ENCODE measurements at places on chromosomes 12 and 14.
A peak's percentile ranks its signal among the peaks of the same experiment; 100 is the strongest.

DNA sequence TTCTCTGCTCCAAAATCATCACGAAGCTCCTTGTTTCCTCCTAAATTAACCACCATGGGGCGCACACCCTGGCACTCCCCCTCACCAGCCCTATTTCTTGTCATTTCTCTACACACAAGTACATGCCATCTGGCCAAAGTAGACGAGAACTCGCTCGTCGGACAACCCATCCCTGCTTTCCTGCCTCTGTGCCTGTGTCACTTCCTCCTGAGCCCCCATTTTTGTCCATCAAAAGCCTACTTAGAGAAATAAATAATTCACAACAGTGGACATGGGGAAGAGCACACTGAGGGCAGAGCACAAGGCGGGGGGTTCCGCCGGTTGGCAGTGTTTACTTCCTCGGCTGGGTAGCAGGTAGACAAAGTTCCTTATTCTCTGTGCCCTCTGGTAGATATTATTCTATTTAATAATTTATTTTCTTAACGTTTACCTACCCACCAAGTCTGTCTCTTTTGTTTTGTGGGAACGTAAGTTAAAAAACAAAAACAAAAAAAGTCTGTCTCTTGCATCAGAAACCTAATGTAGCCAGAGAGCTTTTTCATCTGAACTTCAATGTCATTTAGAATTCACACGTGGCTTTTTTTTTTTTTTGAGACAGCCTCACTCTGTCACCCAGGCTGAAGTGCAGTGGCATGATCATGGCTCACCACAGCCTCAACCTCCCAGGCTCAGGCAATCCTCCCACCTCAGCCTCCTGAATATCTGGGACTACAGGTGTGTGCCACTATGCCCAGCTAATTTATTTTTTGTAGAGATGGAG, 6.0 kb downstream of the VPS37B start:
- no peak for DNase-seq

- peak; percentile 45 for DNase-seq
These were observed 278.3 kb downstream of the NRXN3 start for GRCh38 chr14:78448164-78449094.

DNA sequence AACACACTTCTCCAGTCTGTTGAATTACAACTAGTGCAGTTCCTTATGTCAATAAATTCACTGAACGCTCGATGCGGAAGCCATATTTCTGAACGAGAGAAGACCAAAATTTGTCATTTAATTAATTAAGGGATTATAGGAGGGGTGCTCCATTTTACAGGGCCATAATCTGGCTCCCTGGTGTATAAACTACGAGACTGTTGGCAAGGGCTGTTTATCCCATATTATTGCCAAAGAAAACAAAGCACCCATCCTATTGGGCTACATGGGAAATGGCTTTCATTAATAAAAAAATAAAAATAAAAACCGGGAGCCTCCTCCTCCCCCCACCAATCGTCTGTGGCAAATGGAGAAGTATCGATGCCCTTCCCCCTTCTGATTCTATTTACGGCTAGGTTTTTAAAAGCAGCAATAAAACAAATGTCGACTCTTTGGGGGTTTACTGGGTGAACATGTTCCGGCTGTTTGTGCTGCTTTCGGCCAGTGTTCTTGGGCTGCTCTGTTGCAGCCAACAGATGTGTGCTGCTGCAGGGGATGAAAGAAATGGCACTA, 24.8 kb downstream of the ATF7 start:
- no peak for DNase-seq

DNA sequence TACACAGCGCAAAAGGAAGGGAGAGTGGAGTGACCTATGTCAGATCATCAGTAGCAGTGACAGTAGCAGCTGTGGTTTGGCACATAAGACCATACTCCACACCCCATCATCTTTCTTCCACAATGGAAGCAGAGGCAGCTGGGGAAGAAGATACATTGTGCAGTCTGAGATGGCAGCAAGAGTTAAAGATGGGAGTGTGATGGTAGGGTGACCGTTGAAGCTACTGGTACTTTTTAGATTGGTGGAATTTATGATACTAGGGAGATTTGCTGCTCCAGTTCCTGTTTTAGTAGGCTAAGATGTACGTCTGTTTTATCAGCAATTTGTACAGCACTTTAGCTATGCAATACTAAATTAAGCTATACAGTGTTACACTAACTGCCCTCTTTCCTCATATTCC, 291.0 kb downstream of the FUT8 start:
- DNase-seq, result no peak

DNA sequence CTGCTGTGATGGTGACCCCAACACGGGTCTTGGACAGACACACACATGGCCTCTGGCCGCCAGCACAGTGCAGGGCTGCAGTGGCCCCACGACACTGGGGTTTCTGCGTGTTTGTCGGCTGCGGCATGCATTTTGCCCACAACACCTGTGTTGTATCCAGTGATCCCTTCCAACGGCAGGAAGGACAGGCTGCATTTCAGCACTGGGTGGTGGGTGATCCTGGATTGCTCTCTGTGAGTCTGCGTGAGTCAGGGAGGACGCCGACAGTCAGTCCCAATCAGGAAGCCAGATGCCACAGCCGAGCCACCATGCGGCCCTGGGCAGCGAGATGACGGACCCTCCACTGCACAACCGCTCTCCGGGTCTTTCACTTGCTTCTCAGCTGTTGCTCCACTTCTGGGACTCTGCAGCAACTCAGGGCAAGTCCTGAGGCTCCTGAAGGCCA, 20.6 kb downstream of the LRTM2 start:
- no peak for DNase-seq

DNA sequence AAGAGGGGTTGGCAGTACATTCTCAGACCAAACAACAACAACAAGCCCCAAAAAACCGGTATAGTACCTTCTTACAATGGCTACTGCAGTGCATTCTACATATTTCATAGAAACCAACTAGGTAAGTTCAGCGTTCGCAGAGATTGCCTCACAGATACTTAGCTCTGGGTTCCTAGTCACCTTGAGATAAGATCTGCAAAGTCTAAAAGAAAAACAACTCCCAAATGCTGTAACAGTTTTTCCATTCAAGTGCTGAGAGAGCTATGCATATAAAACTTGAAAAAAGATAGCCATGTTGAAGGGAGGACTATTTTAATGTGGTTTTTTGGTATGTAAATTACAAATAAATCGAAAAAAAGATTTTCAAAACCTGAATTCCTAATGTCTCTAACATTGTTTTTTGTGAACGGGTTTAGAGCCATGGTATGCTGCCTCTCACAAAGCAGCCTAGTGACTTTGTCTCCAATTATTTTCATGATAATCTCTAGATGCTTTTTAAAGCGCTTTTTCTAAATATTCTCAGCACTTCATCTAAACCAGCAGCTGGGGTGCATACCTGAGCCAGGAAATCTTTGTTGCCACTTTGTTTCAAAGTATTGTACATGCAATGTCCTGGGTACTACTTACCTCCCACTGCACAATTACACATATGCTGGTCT, 56.6 kb upstream of the CRACR2A start:
- no peak for DNase-seq

GRCh38 chr14:52279408-52279807, 11.9 kb downstream of the PTGDR start:
- no peak for DNase-seq

DNA sequence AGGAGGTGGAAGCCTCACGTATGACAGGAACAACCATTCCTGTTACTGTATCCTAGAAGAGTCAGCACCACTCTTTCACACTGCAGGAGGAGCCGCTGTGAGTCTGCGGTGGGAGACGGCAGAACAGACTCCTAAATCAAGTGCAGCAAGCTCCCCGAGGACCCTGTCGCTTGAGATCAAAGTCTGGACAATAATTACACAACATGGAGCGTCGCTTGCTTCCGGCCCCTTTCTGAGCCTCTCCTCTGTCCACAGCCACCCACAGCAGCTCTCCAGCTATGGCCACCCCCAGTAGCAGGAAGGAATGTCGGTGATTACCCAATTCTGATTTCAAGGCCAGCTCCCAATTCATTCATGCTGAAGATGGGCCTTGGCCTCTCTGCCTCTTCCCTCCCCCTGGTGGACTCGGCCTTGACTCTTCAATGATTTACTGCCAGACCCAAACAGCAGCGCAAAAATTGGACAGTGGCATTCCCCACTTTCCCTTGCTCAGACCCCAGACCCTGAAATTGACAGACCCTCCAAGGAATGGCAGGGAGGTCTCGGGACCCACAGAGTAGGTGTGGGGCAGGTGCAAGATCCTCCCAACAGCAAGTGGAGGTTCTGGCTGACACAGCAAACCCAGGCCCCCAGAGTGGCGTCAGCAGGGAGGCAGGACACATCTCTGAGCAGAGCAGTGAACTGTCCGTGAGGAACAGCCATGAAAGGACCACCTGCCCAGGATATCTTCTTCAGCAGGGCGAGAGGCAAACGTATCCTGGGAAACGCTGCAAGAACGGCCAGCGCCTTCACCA, 272.7 kb upstream of the DIO3 start:
- no peak for DNase-seq

DNA sequence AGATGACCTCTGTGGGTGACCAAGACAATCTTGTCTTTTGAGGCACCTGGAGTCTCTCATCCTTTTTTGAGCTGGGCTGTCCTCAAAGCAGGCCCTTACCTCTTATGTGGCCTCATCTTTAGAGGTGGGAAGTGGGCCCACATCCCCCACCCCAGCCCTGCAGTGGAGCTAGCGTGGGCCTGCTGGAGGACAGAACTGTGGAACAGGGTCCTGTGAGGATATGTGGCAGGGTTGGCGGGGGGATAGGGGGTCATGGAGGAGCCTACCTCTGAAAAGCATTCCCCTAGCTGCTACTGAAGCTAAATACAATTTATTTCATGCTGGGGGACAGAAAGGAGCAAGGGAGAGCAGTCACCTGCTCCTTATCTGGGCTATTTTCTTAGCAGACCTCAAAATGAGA, 457 bp upstream of the GPD1 start:
- no peak for DNase-seq

GRCh38 chr12:48105321-48105866, 485 bp downstream of the SENP1 start:
- DNase-seq, result no peak

GRCh38 chr12:31804185-31804504, 75.3 kb upstream of the AMN1 start:
- no peak for DNase-seq

DNA sequence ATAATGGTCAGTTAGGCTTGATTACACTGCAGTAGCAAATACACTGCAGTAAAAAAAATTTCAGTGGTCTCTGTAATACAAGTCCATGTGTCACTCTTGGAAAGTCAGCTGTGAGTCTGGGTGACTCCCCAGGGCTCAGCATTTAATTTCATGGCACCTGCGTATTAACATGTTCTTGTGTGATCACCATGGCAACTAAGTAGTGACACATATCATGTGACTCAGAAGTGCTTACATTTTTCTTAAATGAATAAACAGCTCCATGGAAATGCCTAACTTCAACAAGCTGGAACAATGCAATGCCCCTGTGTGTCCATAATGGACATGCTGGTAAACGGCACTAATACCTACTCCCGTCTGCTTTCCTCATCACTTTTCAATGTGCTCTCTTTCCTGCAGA, 88.5 kb upstream of the ANO4 start:
- DNase-seq, result peak; percentile 88

- DNase-seq, result no peak
These were observed 21.0 kb upstream of the RIC8B start for GRCh38 chr12:106753526-106753925.

DNA sequence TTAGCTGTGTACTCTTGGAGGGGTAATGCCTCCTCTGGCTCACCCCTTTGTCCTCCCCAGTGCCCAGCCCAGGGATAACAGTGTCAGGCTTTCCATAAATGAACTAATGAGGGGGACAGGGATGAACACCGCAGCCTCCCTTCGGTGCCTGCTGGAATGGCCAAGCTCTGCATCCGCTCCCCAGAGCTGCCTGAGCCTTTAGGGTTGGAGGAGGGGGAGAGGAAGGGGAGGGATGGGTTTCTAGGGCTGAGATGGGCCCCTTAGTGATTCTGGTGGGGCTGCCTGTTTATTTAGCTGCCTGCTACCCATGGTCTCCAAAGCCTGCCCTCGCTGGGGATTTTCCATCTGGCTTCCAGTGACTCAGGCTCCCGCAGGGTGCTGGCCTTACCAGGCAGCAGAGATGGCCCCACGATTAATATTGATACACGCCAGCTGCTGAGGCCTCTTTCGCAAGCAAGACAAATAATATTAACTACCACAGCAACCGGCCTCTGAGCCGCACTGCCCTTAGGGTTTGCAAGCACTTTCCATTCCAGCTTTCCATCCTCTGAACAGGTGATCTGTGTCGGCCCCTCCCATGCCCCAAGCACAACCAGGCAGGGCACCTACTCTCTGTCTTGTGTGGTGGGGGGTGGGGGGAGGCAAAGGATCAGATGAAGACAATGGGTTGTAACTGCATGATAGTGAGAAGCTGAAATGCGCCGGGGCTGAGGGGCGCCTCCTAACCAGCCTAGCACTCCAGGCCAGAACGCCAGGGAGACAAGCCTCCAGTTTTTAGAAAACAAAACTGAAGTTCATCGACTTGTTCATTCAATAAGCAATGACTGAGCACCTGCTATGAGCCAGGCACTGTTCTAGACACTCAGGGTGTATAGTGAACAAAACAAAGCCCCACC, 56.7 kb downstream of the C14orf132 start:
- no peak for DNase-seq

Measured in ACHN (cell line).